Pancreas (tissue), 10 donors: ENCODE measurements at places on chromosomes 7 and 10. TPM values are rescaled to one million over a fixed set of nuclear protein-coding genes. Genes with fewer than 3 reads are reported as not detected.

Gene ATOH7
- total RNA-seq = not detected

Gene PVRIG
- total RNA-seq = not detected

Gene SPAG6
- total RNA-seq = not detected

Gene PRKAR2B
- 5.8 TPM for total RNA-seq

Gene SUN3
- not detected for total RNA-seq

Gene BRI3
- 121 TPM for total RNA-seq

Gene CRTAC1
- 0.41 TPM for total RNA-seq

Gene RAB19
- total RNA-seq = 6.0 TPM

Gene ITGA8
- total RNA-seq = 0.35 TPM

Gene TEX36
- total RNA-seq = not detected

Gene LIPJ
- 0.23 TPM for total RNA-seq

Gene GTF2IRD2
- total RNA-seq = 11.6 TPM

Gene COL26A1
- total RNA-seq = 0.37 TPM

Gene CCDC186
- 25.8 TPM for total RNA-seq

Gene CDK5
- total RNA-seq = 3.7 TPM

Gene GSDME
- total RNA-seq = 7.1 TPM

Gene EPO
- total RNA-seq = 4.2 TPM

Gene SPDYE2B
- not detected for total RNA-seq

Gene PRKG1
- 2.5 TPM for total RNA-seq

Gene GIMAP1
- 0.39 TPM for total RNA-seq

Gene SLC13A1
- 0.09 TPM for total RNA-seq

Gene FGF8
- total RNA-seq = not detected

Gene PCLO
- 3.3 TPM for total RNA-seq

Gene MRM2
- 7.7 TPM for total RNA-seq
